ENCODE measurements at places on chromosomes 12 and 14. TPM values are rescaled to one million over a fixed set of nuclear protein-coding genes. Genes with fewer than 3 reads are reported as not detected.

Gene TRPV4
- 0.09 TPM for total RNA-seq

Gene FLRT2
- total RNA-seq, result 153 TPM

- no peaks in the 10 kb centered on the region for H3K36me3 ChIP-seq
- no peak overlapping the region for H3K27ac ChIP-seq
- no peaks in the 10 kb centered on the region for H3K4me1 ChIP-seq
- no peak overlapping the region for H3K4me3 ChIP-seq
- no peak for DNase-seq
Measured at GRCh38 chr12:131210506-131211339, 257.0 kb downstream of the ADGRD1 start.

- H3K36me3 ChIP-seq, result no peaks in the 10 kb centered on the region
- H3K27ac ChIP-seq, result no peak overlapping the region
- no peak for DNase-seq
- no peaks in the 10 kb centered on the region for H3K4me1 ChIP-seq
- H3K27me3 ChIP-seq, result peaks cover 38% of the 10 kb centered on the region
- H3K4me3 ChIP-seq, result no peak overlapping the region
Measured at GRCh38 chr12:130029151-130029550, 125.3 kb upstream of the TMEM132D start.

GRCh38 chr14:60184146-60184904 is 19.1 kb upstream of the DHRS7 start:
- H3K4me3 ChIP-seq, result peak overlapping the region; percentile 58
- peaks cover 7% of the 10 kb centered on the region for H3K4me1 ChIP-seq
- DNase-seq, result peak; percentile 79
- peak overlapping the region; percentile 67 for H3K27ac ChIP-seq
- H3K27me3 ChIP-seq, result no peaks in the 10 kb centered on the region
- no peaks in the 10 kb centered on the region for H3K36me3 ChIP-seq

GRCh38 chr12:65891987-65892481 is 67.8 kb downstream of the HMGA2 start:
- H3K27ac ChIP-seq, result peak overlapping the region; percentile 69
- no peaks in the 10 kb centered on the region for H3K27me3 ChIP-seq
- peaks cover 24% of the 10 kb centered on the region for H3K36me3 ChIP-seq
- peak overlapping the region; percentile 55 for H3K4me3 ChIP-seq
- peak; percentile 97 for DNase-seq

DNA sequence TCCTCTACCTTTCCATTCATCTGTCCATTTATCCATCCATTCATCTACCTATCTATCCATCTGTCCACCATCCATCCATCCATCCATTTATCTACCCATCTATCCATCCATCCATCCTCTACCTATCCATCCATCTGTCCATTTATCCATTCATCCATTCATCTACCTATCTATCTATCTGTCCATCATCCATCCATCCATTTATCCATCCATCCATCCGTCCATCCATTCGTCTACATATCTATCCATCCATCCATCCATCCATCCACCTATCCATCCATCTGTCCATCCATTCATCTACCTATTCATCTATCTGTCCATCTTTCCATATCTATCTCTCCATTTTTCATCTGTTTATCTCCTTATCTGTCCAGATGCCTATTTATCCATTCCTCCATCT is 21.0 kb downstream of the CABP1 start:
- no peak overlapping the region for H3K27ac ChIP-seq
- H3K4me3 ChIP-seq, result no peak overlapping the region
- H3K36me3 ChIP-seq, result no peaks in the 10 kb centered on the region

GRCh38 chr12:26136688-26137087 is 11.9 kb upstream of the BHLHE41 start:
- no peak overlapping the region for H3K4me3 ChIP-seq
- peaks cover 17% of the 10 kb centered on the region for H3K4me1 ChIP-seq

- H3K27me3 ChIP-seq, result no peaks in the 10 kb centered on the region
- no peak overlapping the region for H3K4me3 ChIP-seq
- no peak for DNase-seq
- H3K36me3 ChIP-seq, result no peaks in the 10 kb centered on the region
Measured at GRCh38 chr14:101478096-101478495, 83.2 kb upstream of the DIO3 start.

Gene RHOJ
- not detected for total RNA-seq

Gene MGP
- 1.3 TPM for total RNA-seq

DNA sequence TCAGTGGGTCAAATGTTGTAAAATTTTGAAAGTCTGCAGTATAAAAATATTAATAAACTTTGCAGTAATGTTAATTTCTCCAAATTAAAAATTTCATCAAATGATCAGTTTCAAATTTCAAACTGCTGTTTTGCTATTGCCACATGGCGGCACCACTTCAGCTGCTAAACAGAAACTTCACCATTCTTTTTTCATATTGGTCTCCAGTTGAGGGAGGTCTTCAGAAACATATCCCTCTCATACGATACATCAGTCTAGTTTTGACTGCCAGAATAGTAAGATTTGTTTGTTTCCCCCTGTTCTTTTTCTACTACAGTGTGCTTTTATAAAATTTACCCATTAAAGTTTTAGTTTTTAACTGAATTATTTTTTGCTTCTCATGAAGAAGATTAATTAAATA is 4.2 kb upstream of the TRHDE start:
- DNase-seq, result no peak
- H3K4me1 ChIP-seq, result no peaks in the 10 kb centered on the region
- no peak overlapping the region for H3K4me3 ChIP-seq
- peaks cover 13% of the 10 kb centered on the region for H3K27me3 ChIP-seq
- H3K27ac ChIP-seq, result no peak overlapping the region

DNA sequence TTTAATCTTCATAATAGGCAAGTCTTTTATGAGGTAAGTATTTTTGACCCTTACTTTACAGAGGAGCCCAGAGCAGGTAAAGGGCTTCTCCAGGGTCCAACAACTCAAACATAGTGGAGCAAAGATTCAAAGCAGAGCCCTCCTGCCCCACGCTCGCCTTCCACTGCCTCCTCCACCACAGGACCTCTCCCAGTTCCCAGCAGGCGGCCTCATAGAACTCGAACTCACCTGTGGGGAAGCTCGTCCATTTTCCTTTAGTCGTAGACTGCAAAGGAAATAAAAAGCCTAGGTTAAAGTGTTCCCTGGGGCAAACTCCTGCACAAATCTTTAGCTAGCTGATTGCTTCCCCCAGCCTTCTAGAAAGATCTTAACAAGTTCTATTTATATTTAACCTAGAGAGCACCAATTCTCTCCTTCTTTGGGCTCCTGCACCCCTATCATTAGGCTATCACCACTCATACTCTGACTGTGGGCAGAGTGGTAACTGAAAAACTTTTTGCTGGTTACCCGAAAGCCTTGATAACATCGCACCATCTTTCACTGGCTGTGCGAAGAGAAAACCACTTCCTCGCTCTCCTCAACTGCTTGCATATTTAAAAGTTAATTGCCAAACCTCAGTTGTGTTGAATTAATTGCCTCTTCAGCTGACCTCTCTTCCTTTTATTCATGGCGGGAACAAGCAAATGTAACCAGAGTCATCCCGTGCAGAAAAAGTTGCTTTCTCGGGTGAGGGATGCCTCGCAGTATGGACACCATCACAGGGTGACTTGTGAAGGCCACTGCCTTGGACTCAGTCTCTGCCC is 299.6 kb downstream of the DPF3 start:
- H3K36me3 ChIP-seq, result no peaks in the 10 kb centered on the region
- DNase-seq, result no peak
- H3K4me1 ChIP-seq, result no peaks in the 10 kb centered on the region
- no peak overlapping the region for H3K4me3 ChIP-seq
- no peak overlapping the region for H3K27ac ChIP-seq

Gene PTHLH
- total RNA-seq, result 5.4 TPM

Data from MCF 10A (cell line).